ENCODE measurements at places on chromosomes 3 and 15. TPM values are rescaled to one million over a fixed set of nuclear protein-coding genes. Genes with fewer than 3 reads are reported as not detected.

- DNase-seq, result no peak
Observed at GRCh38 chr3:52108302-52109232, 45.7 kb downstream of the POC1A start.

- DNase-seq, result no peak
Observed at GRCh38 chr3:9194509-9195184, 54.8 kb downstream of the SRGAP3 start.

- DNase-seq, result no peak
Observed at GRCh38 chr3:25870452-25870851, 80.6 kb downstream of the OXSM start.

DNA sequence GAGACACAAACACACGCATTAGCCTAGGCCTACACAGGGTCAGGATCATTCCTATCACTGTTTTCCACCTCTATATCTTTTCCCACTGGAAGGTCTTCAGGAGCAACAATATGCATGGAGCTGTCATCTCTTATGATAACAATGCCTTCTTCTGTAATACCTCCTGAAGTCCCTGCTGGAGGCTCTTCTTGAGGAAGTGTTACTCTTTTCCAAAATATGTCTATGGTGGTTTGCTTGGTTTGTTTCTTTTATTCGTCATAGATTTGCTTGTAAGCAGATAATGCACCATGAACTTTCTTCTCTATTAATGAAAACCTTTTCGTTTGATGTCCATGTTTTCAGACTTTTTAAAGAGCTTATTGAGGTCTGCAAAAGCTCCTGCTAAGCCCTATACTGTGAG is 109.3 kb downstream of the GMPS start:
- no peak for DNase-seq

DNA sequence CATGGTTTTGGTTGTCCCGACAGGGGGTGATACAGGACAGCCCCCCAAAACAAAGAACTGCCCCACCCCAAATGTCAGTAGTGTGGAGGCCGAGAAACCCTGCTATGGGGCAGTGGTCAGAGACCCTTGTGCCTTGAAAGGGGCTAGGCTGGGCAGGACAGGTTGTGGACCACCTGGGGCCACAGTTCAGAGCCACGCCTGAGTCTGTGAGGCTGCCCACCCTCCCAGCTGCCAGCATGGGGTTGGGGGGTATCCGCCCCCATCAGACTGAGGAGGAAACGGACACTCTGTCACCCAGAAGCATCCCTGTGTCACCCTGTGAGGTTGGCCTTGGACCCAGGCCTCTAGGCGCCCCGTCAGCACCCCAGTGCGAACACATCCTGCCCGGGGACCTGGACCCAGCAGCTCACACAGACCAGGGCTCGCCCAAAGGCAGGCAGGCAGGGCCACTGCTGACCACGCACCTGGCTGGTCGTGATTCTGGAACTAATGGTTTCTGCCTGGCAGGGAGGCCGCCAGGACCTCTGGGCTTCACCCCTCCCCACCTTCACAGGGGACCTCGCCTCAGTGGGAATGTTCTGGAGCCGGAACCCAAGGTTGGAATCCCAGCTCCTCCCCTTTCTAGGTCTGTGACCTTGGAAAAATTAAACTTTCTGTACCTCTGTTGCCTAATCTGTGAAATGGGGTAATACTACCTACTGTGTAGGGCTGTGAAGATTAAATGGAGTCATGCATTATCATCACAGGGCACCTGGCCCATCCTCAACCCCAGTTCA is 1.4 kb downstream of the SLC41A3 start:
- no peak for DNase-seq

DNA sequence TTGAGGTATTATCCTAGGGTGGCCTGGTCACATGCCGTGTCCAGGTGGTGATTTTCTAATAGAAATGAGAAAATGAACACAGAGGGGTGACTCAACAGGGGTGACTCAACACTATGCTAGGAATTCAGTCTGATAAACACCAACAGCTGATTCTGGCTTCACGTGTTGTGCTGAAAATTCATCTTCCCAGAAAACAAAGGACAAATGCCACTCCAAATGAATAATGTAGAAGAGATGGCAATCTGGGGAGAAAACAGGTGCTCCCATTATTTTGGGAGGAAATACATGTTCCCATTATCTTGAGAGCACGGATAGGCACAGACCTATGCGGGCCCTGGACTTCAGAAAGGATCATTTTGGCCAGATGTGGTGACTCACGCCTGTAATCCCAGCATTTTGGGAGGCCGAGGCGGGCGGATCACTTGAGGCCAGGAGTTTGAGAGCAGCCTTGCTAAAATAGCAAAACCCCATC is 101.2 kb upstream of the MEX3B start:
- no peak for DNase-seq

DNA sequence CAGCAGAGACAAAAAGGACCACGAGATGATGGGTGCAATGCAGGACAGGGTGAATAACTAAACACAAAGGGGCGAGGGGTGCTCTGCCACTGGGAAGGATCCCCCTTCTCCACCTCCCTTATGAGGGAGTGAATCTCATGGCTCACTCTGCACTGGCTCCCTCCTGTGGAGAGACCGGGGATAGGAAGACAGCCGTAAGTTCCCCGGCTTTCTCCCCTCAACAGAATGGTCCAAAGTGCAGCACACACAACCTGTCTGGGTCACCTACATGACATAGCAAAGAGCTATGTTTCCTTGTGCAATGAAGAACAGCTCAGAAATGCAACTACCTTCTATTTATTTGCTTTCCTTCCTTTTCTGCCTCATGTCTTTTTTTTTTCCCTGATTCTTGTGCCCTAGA is 7.8 kb upstream of the ACSBG1 start:
- DNase-seq, result peak; percentile 25

DNA sequence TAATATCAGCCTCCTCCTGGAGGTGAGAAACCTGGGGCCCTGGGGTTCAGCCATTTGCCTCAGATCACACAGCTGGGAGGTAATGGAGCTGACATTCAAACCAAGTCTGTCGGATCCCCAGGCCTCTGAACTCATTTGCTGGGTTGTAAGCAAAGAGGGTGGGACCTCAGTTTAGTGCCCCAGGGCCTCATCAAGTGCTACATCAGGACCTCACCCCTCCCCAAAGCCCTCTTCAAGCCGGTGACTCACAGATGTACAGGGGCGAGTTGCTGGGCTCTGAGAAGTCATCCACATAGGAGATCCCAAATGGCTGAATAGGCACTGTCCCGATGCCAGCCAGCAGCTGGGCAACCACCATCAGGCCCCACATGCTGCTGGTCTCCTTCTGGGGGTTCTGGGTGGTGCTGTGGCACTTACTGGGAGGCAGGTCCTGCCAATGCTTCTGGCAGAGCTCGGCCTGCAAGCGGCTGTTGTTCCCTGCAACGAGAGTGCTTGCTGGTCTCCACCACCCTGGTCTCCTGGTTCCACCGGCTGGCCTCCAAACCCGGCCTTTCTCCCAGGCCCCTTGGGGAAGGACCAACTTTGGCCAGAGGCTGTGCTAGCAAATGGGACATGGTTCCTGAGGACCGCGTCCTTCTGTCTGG is 59.2 kb upstream of the RAB6B start:
- no peak for DNase-seq

GRCh38 chr3:15347737-15348110 is 15.3 kb upstream of the SH3BP5 start:
- DNase-seq, result no peak

DNA sequence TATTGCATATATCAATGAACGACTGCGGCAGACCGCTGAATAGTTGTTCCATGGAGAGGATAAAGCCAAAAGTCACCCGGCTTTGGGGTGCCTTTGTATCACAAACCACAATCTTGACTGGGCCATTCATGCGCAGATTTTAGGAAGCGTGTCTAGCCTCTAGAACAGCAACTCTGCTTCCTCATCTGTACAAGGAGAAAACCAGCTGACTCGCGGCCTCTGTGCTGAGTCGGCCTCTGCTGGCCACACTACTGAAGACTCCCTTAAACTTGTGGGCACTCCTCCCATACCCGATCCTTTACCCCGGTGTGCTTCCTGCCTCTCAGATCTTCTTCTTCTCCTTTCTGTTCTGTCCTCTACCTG is 872 bp downstream of the DLEC1 start:
- peak; percentile 28 for DNase-seq

DNA sequence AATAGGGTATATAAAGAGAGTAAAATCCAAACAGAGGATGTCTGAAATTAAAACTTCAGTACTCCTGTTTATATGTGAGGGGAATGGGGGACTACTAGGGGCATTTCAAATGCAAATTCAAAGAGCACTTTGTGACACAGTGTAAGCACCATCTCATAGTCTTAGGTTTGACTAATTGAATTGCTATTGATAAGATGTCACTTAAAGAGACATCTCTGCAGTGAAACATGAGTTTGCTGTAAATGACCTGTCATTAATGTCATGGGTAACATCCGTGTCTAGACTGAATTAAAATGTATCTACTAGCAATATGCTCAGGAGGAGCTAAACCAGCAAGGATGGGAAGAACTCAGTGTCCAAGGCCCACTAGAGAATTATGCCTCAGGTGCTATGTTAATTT is 41.0 kb downstream of the ROBO1 start:
- no peak for DNase-seq

DNA sequence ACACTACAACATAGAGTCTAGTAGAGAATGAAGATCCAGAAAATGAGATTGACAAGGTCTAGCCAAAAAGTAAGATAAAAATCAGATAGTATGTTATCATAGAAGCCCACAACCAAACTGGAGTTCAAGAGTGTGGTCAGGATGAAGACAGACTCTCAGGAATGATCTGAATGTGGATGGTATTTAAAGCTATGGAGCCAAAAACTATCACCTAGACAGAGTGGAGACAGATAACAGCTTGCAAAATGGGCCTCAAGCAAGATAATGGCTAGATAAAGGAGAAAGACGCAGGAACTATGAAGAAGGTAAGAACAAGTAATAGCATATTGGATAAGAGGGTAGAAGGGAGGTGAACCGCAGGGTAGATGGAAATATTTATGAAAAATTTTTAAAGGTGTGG is 35.4 kb downstream of the ZMAT3 start:
- no peak for DNase-seq

- no peak for DNase-seq
Observed at GRCh38 chr15:66865622-66866611, 163.9 kb downstream of the SMAD6 start.

GRCh38 chr3:147380977-147381376 is 25.4 kb downstream of the ZIC4 start:
- no peak for DNase-seq

- no peak for DNase-seq
Observed at GRCh38 chr3:83559082-83559481, 1399.7 kb upstream of the CADM2 start.

- no peak for DNase-seq
Observed at GRCh38 chr3:112555535-112556170, 6.1 kb downstream of the ATG3 start.

- DNase-seq, result no peak
Observed at GRCh38 chr3:22507709-22508108, 695.4 kb upstream of the UBE2E2 start.

GRCh38 chr3:85244091-85244490 is 285.3 kb downstream of the CADM2 start:
- no peak for DNase-seq

DNA sequence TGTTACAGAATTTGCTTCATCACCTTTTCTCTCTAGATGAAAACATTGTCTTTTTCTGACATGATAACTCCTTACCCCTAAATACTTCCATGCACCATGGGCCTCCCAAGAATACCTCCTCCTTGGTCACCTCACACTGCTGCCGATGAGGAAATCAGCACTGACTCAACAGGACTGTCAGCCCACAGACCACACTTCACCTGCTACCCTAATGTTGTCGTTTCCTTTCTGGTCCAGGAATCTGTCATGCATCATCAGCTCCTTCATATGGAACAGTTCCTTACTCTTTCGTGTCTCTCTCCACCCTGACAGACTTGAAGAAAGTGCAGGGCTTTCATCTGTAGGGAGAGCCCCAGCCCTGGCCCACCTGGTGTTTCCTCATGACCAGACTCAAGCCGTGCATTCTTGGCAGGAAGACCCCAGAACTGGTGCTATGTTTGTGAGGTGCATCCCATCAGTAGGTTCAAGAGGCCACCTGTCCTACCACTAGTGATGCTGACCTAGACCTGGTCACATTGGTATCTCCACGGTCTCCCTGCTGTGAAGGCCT is 41.1 kb upstream of the PLXNA1 start:
- DNase-seq, result no peak

- no peak for DNase-seq
Observed at GRCh38 chr3:8313560-8314267, 187.9 kb upstream of the LMCD1 start.

- DNase-seq, result no peak
Observed at GRCh38 chr15:77521206-77521605, 100.5 kb downstream of the HMG20A start.

DNA sequence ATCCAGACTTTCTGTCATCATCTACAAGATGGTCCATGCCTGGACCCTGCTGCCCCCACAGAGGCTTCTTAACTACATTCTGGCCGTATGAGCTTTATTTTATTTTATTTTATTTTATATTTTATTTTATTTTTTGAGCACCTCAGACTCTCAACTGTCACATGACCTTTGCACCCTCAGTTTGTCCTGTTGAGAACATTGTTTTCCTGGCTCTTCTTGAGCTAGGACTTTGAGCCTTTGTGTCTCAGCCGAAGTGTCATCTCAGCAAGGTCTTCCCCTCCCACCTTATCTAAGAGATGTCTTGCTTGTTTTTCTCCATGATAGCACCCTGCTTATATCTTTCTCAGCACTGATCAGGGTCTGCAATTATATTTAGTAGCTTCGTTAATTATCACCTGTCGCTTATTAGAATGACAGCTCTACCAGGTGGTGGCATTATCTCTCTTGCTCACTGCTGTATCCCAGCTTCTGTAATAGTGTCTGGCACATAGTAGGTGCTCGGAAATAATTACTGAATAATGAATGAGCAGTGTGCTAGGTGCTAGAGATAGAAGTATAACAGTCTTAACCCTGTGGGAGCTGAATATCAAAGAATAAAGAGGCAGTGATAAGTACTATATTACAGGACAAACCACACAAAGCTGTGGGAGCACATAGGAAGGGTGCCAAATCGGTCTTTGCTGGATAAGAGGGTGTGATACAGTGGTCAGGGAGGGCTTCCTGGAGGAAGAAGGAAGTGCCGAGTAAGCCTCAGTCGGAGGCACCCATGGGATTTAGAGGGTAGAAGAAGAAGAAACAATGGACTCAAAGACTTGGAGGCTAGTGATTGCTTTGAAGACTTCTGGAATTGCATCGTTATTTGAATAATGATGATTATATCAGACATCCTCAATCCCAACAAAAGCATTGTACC is 136.2 kb downstream of the ITPR1 start:
- no peak for DNase-seq

GRCh38 chr15:88802991-88803240 is 320 bp upstream of the ACAN start:
- no peak for DNase-seq

- DNase-seq, result no peak
Observed at GRCh38 chr15:76802411-76802810, 102.7 kb downstream of the SCAPER start.

Gene FAM227B
- total RNA-seq, result 4.1 TPM

Gene BLM
- 90.9 TPM for total RNA-seq

Gene TIGIT
- total RNA-seq, result 77.2 TPM

Gene CAV3
- not detected for total RNA-seq

Gene TPRG1
- 25.3 TPM for total RNA-seq

Gene ERICH6
- 0.19 TPM for total RNA-seq

Gene DPP8
- total RNA-seq, result 38.6 TPM

Gene MORC1
- total RNA-seq, result not detected

Gene DNAH1
- total RNA-seq, result 31.4 TPM

Gene POLR2H
- 93.6 TPM for total RNA-seq

Gene ARGFX
- not detected for total RNA-seq

Data from activated T-cell treated with anti-CD3 and anti-CD28 coated beads, Interleukin-2, amount 50 U/mL, for 72 hours (primary cell).